Stimulated activated CD4-positive, alpha-beta T cell treated with anti-CD3 and anti-CD28 coated beads, Interleukin-4, amount 100 ng/mL, for 4 hours (primary cell): ENCODE measurements at places on chromosomes 4 and X.
A peak's percentile ranks its signal among the peaks of the same experiment; 100 is the strongest.

- no peak for DNase-seq
Measured at GRCh38 chr4:108881190-108881589, 118.3 kb upstream of the ETNPPL start.

DNA sequence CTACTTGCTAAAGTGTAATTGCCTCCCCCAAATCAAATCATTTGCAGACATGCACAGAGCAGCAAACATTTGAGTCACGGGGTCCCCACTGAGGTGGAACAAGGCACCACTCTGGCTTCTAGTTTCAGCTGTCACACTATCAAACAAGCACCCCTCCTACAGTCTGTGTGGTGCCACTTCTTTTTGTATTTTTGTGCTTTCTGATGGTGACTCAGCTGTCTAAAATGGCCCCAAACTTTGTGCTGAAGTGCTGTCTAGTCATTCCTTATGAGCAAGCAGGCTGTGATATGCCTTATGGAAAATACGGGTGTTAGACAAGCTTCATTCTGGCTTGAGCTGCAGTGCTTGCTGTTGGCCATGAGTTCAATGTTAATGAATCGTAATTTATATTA, 15.4 kb downstream of the IGFBP7 start:
- DNase-seq: no peak

DNA sequence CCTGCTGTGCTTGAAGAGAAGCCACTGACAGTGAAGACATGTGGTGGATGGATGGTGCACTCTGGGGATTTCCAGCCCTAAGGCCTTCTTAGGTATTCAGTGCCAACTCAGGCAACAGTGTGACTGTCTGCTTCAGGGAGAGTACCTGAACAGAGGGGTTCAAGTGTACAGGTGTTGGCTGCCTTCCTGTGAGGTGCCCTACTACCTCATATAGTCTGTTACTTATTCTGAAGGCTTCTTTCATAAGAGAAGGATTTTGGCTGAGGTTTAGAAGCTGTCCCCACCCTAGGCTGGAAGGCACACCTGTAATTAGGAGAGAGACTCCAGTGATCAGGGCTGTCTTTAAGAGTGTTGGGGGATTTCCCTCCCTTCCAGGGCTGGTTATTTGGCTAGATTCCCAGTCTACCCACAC, 1.8 kb downstream of the FTHL17 start:
- DNase-seq: no peak

- no peak for DNase-seq
Measured at GRCh38 chr4:71648448-71648847, 135.4 kb downstream of the GC start.

GRCh38 chr4:13881892-13882291, 254.4 kb upstream of the BOD1L1 start:
- no peak for DNase-seq

- no peak for DNase-seq
Measured at GRCh38 chr4:86398187-86398586, 38.3 kb upstream of the MAPK10 start.

GRCh38 chr4:152917543-152918395, 18.4 kb upstream of the FHDC1 start:
- DNase-seq: no peak

DNA sequence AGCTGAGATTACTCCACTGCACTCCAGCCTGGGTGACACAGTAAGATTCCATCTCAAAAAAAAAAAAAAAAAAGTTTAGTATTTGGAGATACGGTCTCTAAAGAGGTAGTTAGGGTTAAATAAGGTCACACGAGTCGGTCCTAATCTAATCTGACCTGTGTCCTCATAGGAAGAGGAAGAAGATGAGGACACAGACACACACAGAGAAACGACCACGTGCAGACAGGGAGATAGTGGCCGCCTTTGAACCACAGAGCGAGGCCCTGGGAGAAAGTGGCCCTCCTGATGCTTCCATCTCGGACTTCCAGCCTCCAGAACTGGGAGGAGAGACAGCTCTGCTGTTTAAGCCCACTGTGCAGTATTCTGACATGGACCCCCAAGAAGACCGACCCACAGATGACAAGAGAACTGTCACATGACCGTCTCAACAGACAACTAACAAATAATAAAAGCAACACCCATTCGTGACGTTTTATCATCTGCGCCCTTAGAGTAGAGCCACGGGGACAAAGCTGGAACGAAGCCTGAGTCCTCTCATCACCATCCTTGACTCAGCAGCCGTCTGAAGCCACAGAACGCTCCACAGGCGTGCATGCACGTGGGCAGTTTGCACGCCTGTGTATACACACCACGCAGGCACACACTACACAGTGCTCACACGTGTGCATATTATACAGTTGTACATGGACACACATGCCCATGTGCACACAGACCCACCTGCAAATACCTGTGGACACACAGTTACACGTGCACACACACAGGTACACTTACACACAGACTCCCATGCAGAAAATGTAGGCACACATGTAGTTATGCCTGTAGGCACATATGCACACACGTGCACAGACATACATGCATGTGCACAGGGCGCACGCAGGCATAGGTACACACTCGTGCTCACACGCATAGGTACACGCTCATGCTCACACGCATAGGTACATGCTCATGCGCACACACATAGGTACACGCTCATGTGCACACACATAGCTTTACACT, 51.7 kb downstream of the FAM53A start:
- no peak for DNase-seq

- DNase-seq: no peak
Measured at GRCh38 chr4:2842687-2843262, 869 bp upstream of the ADD1 start.

- DNase-seq: no peak
Measured at GRCh38 chrX:93741811-93742210, 67.8 kb downstream of the FAM133A start.

- DNase-seq: peak; percentile 54
Measured at GRCh38 chr4:122577808-122578781, 42.8 kb downstream of the IL21 start.

DNA sequence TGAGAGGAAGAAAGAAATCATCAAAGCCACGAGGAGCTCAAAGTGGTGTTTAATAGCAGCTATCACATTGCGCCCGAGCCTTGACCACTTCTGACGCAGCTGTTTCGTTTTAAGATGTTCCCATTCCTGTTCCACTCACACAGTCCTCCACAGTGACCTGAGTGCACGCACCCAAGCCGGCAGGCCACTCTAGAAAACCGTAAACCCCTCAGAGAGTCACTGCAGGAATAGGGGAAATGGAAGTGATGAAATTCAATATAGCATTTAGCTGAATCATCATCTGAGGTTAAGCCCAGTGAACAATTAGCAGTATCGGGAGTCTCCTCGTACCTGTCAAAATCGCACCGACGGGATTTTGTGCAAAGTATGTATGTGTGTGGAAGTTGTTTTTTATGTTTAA, 17.9 kb upstream of the HAND2 start:
- no peak for DNase-seq

DNA sequence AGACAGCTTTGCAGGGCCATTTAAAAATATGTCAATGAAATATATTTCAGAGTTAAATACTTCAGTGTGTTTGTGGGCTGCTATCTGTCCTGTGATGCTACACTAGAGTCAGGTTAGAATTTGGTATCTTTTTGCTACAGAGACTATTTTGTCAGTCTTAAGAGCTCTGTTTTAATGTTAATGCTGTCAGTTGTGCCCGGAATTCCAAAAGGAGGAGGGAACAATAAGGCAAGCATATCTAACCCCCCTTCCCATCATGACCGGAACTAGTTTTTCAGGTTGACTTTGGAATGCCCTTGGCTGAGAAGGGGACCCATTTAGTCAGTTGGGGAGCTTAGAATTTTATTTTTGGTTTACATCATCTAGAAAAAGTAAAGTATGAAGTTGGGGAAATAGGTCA, 34.9 kb upstream of the SLC25A4 start:
- no peak for DNase-seq

GRCh38 chr4:140103676-140104075, 50.3 kb downstream of the MAML3 start:
- no peak for DNase-seq

- no peak for DNase-seq
Measured at GRCh38 chrX:134177527-134177926, 59.5 kb upstream of the CCDC160 start.

DNA sequence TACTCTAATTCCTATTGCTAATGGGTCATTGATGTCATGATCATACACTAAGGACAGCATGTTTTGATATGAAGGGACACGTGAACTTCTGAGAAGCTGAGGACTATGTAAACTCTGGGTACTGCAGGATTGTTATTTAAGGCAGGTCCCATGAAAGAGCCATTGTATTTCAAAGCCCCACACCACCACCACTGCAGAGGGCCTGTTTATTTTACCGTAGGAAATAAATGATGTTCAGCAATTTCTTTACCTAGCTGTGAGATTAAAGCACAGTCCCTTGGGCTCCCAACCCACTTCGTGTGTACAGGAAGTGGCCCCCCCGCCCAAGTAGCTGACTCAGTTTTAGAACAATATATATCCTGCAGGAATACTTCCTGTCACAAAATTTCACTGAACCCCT, 89.8 kb upstream of the ACSL4 start:
- no peak for DNase-seq

DNA sequence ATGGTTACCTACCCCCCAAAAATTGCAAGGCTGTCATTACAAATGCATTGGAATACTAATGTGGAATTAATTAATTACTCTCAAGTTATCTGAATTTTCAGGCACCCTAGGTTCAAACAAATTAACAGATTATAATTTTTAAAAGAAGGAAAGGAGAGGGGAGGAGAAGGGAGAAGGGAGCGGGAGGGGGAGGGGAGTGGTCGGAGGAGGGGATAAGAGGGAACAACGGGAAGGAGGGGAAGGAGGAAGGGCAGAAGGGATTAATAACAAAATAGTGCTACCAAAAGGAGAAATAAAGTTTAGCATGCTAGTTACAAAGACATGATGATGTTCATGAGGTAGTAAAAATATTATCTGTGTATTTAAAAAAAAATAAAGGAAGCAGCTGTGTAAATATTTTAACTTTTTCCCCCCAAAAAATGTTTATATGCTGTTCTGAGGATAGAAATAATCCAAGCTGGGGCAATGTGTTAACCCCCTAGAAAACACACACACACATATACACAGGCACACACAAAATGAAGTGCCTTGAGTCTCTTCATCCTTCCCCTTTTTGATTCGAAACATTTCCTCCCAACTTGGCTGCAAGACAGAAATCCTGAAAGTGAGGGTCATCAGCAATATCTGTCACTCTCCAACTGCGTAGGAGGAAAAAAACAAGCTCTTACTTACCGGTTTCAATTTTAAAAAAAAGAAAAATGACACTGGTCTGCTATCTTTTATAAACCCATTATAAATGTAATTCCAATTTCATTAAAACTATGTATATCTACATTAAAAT, 58.8 kb downstream of the PPP3CA start:
- DNase-seq: no peak

GRCh38 chr4:10197952-10198351, 81.4 kb upstream of the WDR1 start:
- no peak for DNase-seq

- no peak for DNase-seq
Measured at GRCh38 chr4:88616275-88617150, 24.2 kb downstream of the HERC3 start.

DNA sequence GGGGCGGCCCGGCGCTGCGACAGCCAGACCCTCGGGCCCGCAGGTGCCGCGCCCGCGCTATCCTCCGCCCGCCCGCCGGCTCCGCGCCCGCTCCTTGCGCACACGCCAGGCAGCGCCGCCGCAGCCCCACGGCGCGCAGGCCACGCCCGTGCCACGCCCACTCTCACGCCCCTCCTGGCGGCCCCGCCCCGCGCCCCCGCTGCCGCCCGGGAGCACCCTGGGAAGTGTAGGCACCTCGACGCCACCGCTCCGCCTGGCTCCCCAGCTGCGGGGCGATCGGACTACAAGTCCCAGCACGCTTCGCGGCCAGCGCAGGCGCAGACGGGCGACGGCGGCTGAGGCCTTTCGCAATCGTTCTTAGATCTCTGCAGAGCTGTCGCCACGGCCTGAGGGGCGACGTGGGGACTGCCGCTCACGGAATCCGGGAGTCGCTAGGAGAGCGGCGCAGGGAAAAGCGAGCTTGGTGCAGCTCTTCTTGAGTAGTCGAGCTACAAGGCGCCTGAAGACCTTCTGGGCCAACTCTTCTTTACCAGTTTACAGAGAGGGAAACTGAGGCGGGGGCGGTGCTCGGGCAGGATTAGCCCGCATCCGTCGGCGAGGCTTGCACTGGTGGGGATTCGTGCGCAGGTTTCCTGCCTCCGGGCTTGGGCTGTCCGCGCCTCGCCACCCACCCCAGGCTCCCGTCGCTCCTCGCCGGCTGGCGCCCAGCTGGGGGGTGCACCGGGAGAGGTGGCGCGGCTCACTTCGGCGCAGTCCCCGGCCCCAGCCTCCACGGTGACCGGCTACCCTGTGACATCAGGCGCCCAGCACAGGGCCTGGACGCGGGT, at the start of gene ABLIM2:
Gene ABLIM2, minus strand, starts transcription at position 104 of the 827 bp plus-strand sequence. CDS start 124 bp downstream, outside the sequence.
- peak; percentile 98 for DNase-seq

- no peak for DNase-seq
Measured at GRCh38 chr4:87188048-87188447, 32.4 kb downstream of the KLHL8 start.

GRCh38 chrX:134287346-134287745, 50.4 kb downstream of the CCDC160 start:
- no peak for DNase-seq

DNA sequence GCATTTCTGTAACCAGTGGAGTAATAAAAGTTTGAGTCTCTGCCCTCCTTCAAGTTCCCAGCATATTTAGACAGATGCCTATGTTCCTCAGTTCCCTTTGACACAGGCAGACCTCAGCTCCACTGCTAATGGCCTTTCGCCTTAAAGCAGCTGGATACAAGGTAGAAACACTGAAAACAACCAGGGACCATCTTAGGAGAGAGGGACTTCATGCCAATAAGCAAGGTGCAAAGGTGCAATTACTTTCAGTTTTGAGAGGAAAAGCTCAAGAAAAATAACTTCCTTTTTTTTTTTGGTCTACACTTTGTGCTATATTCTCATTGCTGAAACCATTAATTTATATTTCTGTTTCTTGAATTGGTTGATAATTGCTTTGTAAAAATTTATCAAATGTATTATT, 781.9 kb upstream of the GALNTL6 start:
- no peak for DNase-seq

DNA sequence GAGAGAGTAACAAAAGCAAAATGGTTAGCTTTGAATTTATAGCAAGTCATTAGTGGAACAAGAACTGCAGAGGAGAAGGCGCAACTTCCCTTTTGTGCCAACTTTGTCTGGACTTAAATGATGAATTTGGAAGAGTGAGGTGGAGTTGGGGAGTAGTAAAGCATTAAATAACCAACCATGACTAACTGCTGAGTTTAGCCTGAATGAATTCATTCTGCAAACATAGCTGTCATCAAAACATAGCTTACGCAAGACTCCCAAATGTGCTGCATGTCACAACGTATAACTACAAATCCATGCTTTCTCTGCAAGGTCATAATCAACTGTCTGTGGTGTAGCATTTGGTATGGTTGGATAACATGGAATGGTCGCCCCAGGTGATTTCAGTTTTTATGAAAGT, 75.9 kb upstream of the RPL34 start:
- no peak for DNase-seq

- no peak for DNase-seq
Measured at GRCh38 chrX:153565996-153566580, 32.9 kb downstream of the CCNQ start.
